Activated T-helper 17 cell treated with anti-CD3 and anti-CD28 coated beads, Interleukin-2, amount 50 U/mL, for 72 hours (primary cell): ENCODE measurements at places on chromosomes 2 and 18. TPM values are rescaled to one million over a fixed set of nuclear protein-coding genes. Genes with fewer than 3 reads are reported as not detected.
A peak's percentile ranks its signal among the peaks of the same experiment; 100 is the strongest.

WDSUB1 gene
- total RNA-seq, result 7.8 TPM

DNA sequence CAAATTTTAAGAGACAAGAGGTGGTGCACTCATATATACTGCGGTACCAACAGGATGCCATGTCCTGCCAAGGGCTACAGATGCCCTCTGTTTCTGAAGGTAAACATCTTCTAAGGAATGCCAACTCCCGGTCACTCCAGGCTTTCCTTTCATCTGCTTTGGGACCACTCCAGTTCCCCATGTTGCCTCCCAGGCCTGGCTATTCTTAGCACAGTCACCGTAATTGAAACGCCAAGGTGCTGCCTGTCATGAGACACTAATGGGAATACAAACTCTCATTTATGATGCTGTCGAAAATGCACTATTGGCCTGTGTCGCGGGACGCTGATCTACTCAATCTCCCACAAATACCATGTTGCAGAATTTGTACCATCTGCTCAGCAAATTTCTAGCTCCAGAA is 79.6 kb downstream of the KLF7 start:
- ATAC-seq, result no peak

GRCh38 chr2:8488001-8488738 is 193.7 kb upstream of the ID2 start:
- ATAC-seq, result peak; percentile 67

DNA sequence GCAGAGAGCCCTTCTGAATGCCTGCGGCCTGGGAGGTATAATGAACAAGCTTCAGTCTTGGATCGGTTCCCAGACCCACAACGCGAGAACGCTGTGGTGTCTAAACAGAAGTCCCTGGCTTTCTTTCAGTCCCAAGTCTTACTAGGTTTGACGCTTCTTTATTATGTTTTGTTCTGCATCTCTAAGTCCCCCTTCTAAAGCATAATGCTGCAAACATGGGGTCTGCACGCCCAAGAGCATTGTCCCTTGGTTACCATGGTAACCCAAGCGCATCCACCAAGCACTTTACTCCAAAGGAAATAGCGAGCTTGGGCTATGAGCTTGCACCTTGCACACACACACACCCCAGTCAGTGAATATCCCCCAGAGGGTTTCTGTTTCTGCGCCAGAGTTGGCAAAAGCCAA is 193.7 kb downstream of the INO80D start:
- ATAC-seq, result no peak

GRCh38 chr18:28411806-28412205 is 234.9 kb upstream of the CDH2 start:
- ATAC-seq, result no peak

DNA sequence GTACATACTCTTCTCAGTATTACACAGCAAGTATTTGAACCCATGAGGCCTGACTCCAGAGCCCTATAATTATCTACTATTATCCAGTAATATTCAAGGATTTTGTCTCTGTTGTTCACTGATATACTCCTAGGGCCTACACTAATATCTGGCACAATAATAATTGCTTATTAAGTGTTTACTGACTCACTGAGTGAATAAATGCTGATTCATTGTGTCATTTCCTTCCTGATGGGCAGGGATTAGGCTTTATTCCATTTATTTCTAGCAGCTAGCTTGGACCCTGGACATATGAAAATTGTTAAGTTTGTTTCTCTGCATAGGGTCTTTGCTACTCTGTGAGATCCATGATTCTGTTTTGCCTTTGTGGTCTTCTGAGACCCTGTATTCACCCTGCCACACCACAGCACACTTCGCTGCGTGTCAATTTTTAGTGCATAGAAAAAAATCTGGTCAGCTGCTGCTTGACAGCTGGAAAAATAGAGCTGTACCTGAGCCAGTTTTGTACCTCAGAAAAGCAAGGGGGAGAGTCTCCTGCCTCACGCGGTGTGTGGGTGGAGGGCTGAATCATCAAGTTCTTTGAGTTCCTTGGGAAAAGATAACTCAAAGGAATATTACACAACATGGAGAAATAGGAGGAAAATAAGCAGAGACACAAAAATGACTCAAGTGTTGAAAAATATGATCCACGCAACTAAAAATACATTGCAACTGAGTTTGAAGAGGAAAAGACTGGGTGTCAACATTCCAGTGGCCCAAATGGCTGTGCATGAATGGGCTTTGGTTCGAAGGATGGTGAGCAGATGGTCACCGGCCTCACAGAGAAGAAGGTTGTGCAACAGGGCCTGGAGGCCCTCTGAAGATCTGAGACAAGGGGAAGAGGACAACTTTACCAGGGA is 18.9 kb upstream of the DPP4 start:
- no peak for ATAC-seq

- no peak for ATAC-seq
These were observed 7.7 kb downstream of the SLC30A3 start for GRCh38 chr2:27255187-27255586.

DNA sequence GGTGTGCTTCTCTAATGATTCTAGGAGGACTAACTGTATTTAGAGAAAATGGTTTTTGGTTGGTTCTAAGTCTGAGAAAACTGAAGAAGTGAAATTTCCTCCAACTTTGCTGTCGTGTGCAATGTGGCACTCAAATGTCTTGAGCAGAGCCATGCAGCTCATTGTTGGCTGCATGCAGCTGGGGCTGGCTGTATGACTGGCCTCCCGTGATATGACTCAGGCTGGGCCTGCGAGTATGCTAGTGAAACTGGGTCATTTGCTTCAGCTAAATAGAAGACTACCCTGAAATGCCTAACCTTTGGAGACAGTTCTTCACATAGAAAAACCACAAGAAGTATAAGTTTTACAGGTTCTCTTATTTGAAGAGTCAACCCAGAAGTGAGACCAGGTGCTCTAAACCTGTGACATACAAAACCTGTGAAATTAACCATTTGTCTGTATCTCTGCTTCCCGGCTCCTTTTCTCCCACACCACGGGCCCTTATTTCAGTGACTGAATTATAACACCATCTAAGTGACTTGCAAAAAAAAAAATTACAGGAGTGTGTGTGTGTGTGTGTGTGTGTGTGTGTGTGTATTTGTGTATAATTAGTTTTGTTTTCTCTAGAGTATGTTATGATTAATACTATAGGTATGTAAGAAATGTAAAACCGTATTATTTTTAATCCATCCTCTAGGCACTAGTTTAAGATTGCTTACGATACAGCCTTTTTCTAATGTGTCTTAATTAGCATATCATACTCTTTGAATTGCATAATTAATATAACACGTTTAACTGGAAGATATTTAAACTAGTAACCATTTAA is 15.9 kb downstream of the POLI start:
- ATAC-seq, result peak; percentile 98
